NCI-H510A (cell line): ENCODE measurements at places on chromosomes 2 and 18.

- no peak for DNase-seq
Measured at GRCh38 chr2:20060106-20060505, 8.7 kb upstream of the LAPTM4A start.

GRCh38 chr2:189770590-189771322, 8.2 kb upstream of the OSGEPL1 start:
- DNase-seq: no peak

DNA sequence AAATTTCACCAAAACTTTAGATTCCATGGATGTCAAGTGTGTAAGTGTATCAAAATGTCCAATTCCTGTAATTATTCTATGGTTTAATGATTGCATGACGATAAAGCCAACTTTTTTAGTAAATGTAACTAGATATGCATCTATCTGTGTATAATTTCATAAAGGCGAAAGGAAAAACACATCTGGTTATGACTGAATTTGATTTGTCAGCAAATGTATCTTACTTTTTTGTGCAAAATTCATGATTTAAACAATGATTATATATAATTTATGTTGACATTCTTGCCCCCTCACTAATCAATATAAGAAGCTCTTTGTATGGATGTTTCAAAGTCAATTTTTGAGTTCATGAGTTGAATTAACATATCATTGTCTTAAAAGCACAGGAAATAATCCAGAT, 138.5 kb downstream of the KCNJ3 start:
- no peak for DNase-seq

GRCh38 chr2:121707344-121707919, 29.2 kb downstream of the NIFK start:
- DNase-seq: no peak

- no peak for DNase-seq
Measured at GRCh38 chr2:207282916-207283315, 117.2 kb upstream of the KLF7 start.

DNA sequence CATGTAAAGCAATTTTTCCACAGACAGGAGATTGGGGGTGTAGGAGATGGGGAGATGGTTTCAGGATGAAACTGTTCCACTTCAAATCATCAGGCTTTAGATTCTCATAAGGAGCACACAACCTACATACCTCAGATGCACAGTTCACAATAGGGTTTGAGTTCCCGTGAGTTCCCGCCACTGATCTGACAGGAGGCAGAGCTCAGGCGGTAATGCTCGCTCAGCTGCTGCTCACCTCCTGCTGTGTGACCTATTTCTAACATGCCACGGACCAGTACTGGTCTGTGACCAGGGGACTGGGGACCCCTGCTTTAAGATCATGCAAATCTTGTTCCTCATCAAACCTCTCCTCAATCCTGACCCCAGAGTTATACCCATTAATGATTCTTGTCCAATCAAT, 70.1 kb downstream of the RPE start:
- no peak for DNase-seq

DNA sequence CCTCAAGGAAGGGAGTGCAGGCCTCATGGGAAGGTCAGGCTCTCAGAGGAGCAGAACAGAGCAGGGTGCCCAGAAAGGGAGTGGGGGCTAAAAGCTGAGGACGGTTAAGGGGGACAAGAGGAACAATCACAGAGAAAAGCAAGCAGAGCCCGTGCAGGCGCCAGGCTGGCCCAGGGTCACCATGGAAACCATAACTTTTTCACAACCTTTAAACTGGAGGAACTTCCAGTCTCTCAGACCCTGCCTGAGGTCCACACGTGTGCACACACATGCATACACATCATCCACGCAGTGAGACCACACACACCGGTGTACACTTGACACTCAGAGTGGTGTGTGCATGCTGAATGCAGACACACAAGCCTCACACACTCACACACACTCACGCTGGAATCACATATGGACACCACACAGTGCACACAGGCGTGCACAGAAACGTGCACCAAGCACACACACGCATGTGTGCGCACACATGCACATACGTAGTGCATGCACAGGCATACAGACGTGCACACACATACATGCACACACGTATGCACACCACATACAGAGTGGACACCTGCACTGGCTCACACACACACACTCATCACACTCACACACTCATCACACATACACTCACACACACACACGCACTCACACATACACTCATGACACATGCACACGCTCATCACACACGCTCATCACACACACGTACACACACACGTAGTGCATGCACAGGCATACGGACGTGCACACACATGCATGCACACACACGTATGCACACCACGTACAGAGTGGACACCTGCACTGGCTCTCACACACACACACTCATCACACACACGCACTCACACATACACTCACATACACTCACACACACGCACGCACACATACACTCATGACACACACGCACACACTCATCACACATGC, 37.2 kb upstream of the SNED1 start:
- no peak for DNase-seq

- no peak for DNase-seq
Measured at GRCh38 chr2:172562298-172562697, 6.4 kb downstream of the PDK1 start.

- no peak for DNase-seq
Measured at GRCh38 chr2:2265747-2266279, 65.3 kb downstream of the MYT1L start.

GRCh38 chr2:117984208-117984607, 29.7 kb downstream of the CCDC93 start:
- DNase-seq: no peak

DNA sequence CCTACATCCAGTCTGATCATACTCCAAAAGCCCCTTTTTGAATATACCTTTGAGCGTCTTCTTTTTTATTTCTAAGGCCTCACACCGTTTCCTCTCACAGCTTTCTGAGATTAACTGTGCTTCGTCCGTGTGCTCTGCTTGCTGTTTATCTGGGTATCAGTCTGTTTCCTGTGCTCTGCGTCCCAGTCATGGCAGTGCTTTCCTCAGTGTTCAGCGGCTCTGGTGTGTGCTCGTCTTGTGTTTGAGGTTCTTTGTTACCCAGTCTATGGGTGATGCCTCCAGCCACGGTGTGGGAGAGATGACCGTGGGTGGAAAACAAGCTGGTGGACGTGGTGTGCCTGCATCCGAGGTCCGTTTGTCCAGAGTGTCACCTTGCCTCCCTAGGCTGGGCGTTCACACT, 33.6 kb upstream of the BIN1 start:
- DNase-seq: no peak
